RWPE2 (cell line): ENCODE measurements at places on chromosomes 7 and 10.

DNA sequence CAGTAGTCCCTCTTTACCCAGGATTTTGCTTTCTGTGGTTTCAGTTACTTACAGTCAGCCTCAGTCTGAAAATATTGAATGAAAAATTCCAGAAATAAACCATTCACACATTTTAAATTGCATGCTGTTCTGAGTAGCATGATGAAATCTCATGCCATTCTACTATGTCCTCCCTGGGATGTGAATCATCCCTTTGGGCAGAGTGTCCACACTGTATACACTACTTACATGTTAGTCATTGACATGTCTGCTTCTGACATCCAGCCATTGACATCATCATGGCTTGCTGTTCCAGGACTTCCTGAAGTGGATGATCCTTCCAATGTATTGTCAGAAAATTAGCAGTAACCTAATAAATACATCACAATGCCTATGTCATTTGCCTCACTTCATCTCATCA lies 34.6 kb upstream of the MALRD1 start:
- DNase-seq, result peak; percentile 55

DNA sequence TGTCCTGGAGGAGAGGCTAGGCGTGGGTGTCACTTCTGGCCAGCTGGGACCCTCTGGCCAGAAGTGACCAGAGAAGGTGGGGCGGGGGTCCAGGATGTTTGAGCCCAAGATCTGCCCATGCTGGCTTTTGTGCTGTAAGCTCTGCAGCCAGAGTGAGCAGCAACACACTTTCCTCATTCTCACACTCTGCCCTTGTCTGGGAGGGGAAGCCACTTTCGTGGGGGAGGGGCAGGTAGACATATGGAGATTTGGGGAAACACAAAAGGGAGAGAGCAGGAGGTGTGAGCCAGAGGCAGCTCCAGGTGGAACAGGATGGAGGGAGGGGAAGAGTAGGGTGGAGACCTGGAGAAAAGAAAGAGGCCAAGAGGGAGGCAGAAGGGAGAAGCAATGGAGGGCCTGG lies 31.5 kb upstream of the ADCYAP1R1 start:
- no peak for DNase-seq

- no peak for DNase-seq
Measured at GRCh38 chr7:77912293-77912692, 113.7 kb downstream of the PHTF2 start.

- DNase-seq, result no peak
Measured at GRCh38 chr7:100088095-100088620, 611 bp upstream of the COPS6 start.

GRCh38 chr10:14949291-14949690 lies 4.6 kb downstream of the DCLRE1C start:
- DNase-seq, result no peak

DNA sequence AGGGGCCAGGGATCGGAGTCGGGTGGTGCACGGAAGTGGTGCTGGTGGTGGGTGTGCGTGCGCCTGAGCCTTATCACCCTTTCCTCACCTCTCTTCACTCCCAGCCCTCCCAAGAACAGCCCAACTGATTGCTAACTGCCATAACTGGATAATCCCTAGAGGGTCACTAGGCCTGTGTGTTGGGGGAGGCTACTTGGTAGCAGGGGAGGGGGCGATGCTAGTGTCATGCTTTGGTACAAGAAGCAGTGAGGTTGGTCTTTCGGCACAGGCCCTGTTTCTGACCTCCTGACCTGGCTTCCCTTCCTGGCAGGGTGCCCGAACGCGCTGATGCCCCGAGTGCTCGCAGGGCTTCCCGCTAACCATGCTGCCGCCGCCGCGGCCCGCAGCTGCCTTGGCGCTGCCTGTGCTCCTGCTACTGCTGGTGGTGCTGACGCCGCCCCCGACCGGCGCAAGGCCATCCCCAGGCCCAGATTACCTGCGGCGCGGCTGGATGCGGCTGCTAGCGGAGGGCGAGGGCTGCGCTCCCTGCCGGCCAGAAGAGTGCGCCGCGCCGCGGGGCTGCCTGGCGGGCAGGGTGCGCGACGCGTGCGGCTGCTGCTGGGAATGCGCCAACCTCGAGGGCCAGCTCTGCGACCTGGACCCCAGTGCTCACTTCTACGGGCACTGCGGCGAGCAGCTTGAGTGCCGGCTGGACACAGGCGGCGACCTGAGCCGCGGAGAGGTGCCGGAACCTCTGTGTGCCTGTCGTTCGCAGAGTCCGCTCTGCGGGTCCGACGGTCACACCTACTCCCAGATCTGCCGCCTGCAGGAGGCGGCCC lies 652 bp downstream of the KAZALD1 start:
- no peak for DNase-seq

DNA sequence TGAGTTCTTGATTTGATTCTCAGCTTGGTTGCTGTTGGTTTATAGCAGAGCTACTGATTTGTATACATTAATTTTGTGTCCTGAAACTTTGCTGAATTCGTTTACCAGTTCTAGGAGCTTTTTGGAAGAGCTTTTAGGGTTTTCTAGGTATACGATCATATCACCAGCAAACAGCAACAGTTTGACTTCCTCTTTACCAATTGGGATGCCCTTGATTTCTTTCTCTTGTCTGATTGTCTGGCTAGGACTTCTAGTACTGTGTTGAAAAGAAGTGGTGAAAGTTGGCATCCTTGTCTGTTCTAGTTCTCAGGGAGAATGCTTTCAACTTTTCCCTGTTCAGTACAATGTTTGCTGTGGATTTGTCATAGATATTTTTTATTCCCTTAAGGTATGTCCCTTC lies 86.2 kb downstream of the PLXDC2 start:
- DNase-seq, result no peak

DNA sequence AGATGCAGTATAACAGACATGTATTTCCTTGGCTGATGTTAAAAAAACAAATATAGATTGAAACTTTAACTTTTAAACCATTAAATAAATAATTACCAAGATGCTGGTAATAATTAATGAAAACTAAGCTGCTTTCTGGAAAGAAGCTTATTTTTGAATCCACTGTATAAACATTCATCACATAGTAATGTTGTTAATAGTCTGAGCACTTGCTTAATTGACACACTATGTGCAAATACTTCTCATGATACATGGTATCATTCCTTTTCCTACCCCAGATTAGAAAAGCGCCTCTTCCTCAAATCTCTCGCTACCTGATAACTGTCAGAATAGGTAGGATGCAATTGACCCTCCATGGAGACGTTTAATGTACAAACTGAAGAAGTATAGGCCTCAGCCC lies 15.0 kb upstream of the COL28A1 start:
- no peak for DNase-seq

DNA sequence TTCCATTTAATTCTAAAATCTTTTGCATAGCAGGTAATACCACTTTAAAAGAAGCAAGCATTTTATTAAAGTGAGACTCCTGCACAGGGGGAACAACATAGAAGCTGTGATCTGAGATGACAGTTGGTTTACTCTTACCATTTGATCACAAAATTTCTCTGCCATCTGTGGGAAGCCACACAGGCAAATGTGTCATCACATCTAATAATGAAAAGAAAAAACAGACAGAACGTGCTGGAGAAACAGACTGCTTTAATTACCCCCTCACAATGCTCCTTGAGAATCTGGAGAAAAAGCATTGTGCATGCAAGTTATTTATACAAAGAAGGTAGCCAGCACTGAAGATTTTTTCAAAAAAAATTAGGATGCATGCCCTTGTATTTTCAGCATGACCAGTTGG lies 165.2 kb upstream of the PTER start:
- no peak for DNase-seq

GRCh38 chr7:16851829-16852228 lies 30.0 kb downstream of the AGR3 start:
- no peak for DNase-seq

GRCh38 chr7:111103678-111104274 lies 12.8 kb downstream of the LRRN3 start:
- no peak for DNase-seq

GRCh38 chr7:37320848-37321468 lies 127.7 kb downstream of the ELMO1 start:
- no peak for DNase-seq

DNA sequence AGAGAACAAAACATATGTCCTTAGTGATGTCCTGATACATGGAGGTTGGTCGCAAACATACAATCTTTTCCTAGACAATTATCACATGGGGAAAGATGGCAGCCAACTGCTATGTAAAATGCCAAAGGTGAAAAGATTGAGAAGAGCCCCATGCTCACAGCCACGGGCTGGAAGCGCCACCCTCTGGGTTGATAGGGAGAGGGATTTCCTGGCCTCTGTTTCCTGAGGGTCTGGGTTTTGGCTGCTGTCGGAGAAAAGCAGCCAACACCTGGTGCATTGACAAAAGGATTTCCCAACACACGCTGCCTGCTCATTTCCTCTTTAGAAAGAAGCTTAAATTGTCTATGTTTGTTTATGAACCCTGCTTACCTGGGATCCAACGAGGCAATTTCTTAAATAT lies 43.8 kb downstream of the ITIH5 start:
- no peak for DNase-seq

- no peak for DNase-seq
Measured at GRCh38 chr7:4667776-4668509, 14.2 kb upstream of the FOXK1 start.

- DNase-seq, result no peak
Measured at GRCh38 chr10:52128056-52128683, 185.9 kb upstream of the DKK1 start.

DNA sequence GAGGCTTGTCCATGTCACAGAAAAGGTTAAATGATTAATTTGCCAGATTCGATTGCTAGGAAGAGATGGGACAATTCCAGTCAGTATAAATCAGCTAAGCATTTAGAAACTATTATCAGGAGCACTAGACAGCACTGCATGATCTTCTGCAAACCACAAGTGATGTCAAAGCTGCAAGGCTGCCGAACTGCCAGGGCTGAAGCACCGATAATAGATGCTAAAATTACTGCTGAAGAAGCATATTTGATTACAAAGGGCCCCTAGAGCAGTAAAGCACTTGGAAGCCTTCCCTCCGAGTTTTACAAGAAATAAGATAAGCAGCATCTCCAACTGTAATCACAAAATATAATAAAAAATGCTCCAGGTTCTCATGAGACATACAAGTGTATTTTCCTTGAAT lies 40.6 kb downstream of the RNLS start:
- DNase-seq, result no peak

DNA sequence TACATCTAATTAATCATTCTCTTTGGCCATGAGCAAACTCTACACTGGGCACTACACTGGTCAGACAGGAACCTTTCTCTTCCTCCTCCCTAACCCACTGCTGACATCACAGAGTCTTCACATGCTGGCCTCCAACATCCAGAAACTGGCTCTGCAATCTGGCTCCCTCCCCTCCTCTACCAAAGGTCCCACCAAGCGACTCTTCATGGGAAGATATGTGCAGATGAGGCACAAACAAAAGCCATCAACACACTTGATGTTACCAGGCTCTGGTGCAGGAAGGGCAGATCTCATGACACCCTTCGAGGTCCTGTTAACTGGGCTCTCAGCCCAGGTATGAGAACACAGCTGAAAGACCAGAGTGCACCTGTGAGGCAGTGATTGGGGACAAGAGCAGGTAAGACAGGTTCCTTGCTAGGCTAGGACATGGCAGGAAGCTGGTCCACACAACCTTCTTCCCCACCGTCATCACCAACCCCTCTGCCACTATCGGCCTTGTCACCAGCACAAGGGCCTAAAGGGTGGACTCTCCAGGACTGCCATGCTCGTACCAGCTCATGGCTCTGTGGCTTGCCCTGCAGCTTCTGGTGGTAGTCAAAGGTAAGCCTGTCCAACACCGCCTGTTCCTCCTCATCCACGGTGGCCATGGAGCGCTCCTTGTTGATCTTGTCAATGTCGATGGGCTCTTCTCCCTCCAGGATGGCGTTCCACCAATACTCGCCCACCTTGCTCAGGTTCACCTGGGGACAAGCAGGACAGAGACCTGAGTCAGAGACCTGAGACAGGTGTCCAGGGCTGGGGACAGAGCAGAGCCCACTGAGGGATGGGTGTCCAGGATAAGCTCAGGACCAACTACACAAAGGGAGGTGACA lies 66.6 kb upstream of the CAMK2B start:
- DNase-seq, result no peak

DNA sequence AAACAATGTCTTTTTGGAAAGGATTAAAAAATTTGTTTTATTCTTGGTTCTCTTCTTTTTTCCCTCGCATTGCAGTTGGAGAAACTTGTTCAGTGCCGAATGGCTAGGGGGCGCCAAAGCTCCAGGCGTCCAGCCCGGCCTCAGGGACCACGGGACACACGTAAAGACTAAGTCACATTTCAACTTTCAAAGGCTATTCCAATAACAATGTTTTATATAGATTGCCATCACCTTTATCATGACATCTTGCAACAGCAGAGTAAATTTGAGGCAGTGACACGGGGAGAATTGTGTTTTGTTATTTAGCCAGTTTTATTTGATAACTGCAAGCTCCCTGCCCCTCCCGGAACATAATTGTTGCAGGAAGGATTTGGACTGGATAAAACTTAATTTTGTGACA lies 2.2 kb upstream of the IGFBP3 start:
- no peak for DNase-seq

GRCh38 chr10:103609231-103610082 lies 116.0 kb downstream of the NEURL1 start:
- DNase-seq, result no peak

DNA sequence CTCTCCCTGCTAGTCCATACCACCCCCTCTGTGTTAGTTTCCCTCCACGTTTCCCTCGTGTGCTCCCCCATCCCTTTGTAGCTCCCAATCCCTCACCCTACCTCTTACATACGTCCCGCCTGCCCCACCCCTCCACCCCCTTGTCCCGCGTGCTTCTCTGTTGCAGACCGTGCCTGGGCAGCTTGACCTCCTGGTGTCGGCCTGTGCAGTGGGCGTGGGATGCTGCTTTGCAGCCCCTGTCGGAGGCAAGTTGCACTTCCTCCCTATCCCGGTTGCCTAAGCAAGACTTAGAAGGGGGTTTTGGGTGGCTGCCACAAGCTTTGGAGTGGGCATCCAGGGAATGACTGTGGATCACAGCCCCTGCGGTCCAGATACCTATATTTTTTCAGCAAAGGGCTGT lies 7.7 kb downstream of the CLCN1 start:
- no peak for DNase-seq

DNA sequence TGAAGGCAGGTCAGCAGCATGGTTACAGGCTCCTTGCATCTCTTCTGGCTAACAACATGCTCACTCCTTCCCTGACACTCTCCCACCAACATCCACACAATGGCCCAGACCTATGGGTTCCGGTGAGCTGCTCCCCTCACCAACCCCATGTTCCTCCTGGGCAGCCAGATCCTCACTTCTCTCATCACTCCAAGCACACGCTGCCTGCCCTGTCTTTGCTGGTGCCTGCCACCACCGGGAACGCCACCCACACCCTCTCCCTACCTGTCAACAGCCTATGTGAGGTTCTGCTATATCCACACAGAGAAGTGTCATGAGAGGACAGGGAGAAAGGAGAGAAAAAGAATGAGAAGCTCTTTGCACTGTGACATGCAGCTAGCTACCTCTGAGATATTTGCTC lies 14.6 kb downstream of the PARP12 start:
- DNase-seq, result no peak

DNA sequence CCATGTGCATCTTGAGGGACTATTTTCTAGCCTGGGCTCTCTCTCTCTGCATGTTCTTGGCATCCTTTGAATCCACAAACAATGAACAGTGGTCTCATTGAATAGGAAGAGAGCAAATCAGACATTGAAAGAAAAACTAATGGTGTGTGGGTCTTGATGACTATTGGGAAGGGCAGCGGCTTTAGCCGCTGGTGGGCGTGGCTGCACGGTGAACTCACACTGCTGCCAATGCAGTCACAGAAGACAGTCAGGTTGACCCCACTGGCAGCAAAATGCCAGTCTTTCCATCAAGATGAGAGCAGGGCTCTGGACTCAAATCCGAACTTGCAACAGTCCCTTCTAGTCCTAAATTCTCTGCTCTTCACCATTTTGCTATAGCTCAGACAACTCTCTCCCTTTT lies 91.0 kb downstream of the ADARB2 start:
- DNase-seq, result no peak
